Right lobe of liver (tissue), 6 donors: ENCODE measurements at places on chromosomes 2 and 18.

GRCh38 chr2:234751275-234751973, 200.4 kb upstream of the SH3BP4 start:
- no peak overlapping the region for H3K4me3 ChIP-seq
- DNase-seq: no peak
- no peaks in the 10 kb centered on the region for H3K27me3 ChIP-seq
- H3K36me3 ChIP-seq: no peaks in the 10 kb centered on the region
- H3K27ac ChIP-seq: no peak overlapping the region

- no peaks in the 10 kb centered on the region for H3K27me3 ChIP-seq
- no peak for DNase-seq
- H3K4me3 ChIP-seq: peak overlapping the region; percentile 25
- H3K27ac ChIP-seq: peak overlapping the region; percentile 15
Observed at GRCh38 chr2:10079266-10079869, 843 bp downstream of the CYS1 start.

DNA sequence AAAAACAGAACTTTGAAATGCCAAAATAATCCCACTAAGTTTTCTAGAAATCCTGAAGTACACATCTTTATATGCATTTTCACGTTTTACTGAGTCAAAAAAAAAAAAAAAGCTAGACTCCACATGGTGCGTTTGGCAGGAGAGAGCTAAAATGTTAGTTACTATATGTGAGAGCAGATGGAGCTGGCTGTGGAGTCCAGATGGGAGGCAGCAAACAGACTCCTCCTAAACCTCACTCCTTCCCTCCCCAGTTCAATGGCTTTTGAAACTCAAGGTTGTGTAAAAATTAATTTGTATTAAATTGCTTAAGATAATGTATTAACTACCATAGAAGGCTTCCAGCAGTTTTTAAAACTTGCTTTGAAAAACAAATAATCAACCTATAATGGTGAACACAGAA, 248.8 kb downstream of the AGPS start:
- H3K4me3 ChIP-seq: no peak overlapping the region
- DNase-seq: no peak
- no peak overlapping the region for H3K27ac ChIP-seq
- H3K36me3 ChIP-seq: no peaks in the 10 kb centered on the region
- no peaks in the 10 kb centered on the region for H3K27me3 ChIP-seq
- no peaks in the 10 kb centered on the region for H3K4me1 ChIP-seq

DNA sequence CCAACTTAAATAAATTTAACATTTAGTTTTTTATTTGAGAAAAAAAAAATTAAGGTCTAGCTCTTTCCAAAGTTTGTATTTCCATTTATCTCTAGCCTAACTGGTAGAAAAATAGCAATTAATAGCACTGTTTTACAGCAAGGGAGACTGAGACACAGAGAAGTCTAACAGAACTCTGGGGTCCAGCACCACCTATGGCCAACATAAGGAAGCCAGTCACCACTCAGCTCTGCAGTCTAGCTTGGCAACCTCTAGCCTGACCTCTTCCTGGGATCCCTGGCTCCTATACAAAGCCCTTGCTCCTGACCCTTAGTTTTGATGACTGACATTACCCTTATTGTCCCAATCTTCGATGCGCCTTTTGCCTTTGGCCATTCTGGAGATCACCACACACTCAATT, 114.1 kb upstream of the TLK1 start:
- DNase-seq: no peak
- no peaks in the 10 kb centered on the region for H3K36me3 ChIP-seq
- no peak overlapping the region for H3K27ac ChIP-seq
- no peak overlapping the region for H3K4me3 ChIP-seq
- H3K27me3 ChIP-seq: no peaks in the 10 kb centered on the region

DNA sequence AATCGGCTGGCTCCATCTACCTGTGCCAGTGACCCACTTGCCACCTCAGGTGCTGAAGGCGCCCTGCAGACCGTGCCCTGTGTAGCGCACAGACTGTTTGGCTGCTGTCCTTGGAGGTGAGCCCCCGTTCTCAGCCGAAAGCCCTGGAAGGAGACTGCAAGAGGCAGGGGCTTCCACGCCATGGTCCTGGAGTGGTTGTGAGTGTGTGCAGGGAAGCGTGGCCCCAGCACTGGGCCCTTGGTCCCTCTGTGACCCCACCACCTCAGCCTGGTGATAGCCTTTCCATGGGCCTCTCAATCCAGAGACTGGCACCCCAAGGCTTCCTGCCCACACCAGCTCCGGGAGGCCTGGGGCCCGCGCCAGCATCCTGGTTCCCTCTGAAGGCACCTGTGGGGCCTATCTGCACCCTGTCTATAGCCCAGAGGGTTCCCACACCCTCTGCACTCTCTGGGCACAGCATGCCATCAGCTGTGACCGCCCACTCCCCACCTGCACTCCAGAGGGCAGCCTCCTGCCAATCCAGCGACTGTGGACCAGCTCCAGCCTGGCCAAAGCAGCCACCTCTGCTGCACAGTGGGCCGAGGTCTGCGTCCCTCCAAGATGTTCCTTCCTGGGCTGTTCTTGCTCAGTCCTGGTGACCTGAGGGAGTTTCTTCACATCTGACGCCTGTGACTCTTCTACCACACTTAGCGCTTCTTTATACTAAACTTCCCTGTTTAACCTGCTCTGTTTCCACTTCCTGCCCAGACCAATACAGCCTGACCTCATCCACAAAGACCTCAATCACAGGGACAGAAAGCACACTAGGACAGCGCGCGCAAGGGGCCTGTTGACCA, 109.5 kb downstream of the EIPR1 start:
- H3K27me3 ChIP-seq: no peaks in the 10 kb centered on the region
- no peak for DNase-seq
- no peak overlapping the region for H3K27ac ChIP-seq
- no peaks in the 10 kb centered on the region for H3K36me3 ChIP-seq

- H3K27ac ChIP-seq: no peak overlapping the region
- H3K36me3 ChIP-seq: no peaks in the 10 kb centered on the region
- peak; percentile 20 for DNase-seq
- no peaks in the 10 kb centered on the region for H3K27me3 ChIP-seq
Observed at GRCh38 chr2:142180820-142181533, 50.2 kb upstream of the LRP1B start.

DNA sequence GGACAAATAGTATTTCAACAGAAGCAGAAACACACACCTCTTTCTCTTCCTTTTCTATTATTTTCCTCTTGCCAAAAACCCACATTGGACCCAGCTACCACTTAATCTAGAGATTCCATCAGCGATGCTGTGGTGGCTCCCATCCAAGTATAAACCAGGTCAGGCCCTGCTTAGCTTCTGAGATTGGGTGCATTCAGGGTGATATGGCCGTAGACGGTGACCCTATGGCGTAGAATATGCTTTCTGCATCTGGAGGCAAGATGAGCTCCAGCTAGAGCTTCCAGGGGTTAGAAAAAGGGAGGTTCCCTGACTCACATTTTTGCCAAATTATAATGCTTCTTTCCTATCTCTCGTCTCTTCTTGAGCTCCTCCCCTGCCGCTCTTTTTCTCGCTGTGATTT, 66.5 kb downstream of the TNP1 start:
- H3K36me3 ChIP-seq: no peaks in the 10 kb centered on the region
- no peak overlapping the region for H3K4me3 ChIP-seq
- no peak overlapping the region for H3K27ac ChIP-seq
- H3K4me1 ChIP-seq: no peaks in the 10 kb centered on the region

DNA sequence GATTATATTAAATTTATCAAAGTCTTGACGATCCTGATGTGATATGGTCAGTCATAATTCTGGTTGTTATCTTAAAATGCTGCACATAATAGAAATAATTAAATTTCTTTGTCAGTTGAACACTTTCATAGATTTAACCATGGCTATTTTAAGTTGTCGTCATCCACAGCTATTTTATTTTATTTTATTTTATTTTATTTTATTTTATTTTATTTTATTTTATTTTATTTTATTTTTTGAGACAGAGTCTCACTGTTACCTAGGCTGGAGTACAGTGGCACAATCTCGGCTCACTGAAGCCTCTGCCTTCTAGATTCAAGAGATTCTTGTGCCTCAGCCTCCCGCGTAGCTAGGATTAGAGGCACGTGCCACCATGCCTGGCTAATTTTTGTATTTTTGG, 121.6 kb upstream of the MSH6 start:
- H3K27ac ChIP-seq: no peak overlapping the region
- no peaks in the 10 kb centered on the region for H3K36me3 ChIP-seq
- no peaks in the 10 kb centered on the region for H3K4me1 ChIP-seq
- H3K4me3 ChIP-seq: no peak overlapping the region
- no peaks in the 10 kb centered on the region for H3K27me3 ChIP-seq
